ENCODE measurements at places on chromosomes 13 and 19. TPM values are rescaled to one million over a fixed set of nuclear protein-coding genes. Genes with fewer than 3 reads are reported as not detected.

Gene ZNF534
- total RNA-seq: 0.66 TPM

Gene SBSN
- 1.0 TPM for total RNA-seq

Gene TMEM190
- total RNA-seq: not detected

Gene CGB5
- not detected for total RNA-seq

Data from gastroesophageal sphincter (tissue), 4 donors.